Gastroesophageal sphincter (tissue), 4 donors: ENCODE measurements at places on chromosomes 2 and 18. TPM values are rescaled to one million over a fixed set of nuclear protein-coding genes. Genes with fewer than 3 reads are reported as not detected.
A peak's percentile ranks its signal among the peaks of the same experiment; 100 is the strongest.

GRCh38 chr2:37230581-37230980 lies 815 bp downstream of the CEBPZ start:
- no peak for ATAC-seq

DNA sequence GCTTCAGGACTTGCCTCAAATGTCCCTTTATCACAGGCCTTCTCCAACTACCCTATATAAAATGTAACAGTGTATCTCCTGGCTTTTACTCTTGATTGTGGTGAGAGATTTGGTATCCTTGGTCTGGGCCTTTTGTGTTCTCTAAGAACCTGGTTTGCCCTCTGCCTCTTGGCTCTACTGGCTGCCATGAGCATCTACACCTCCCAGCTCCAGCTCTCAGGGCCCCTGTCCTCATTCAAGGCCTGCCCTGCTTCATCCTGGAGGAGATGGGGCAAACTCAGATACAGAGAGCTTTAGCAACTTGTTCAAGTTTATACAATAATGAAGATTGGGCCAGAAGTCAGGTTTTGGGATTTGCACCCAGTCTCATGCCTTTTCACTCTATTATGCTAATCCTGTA lies 45.0 kb downstream of the QPCT start:
- ATAC-seq = no peak

The SYT4 gene
- total RNA-seq = 1.1 TPM

The AKAIN1 gene
- total RNA-seq = not detected

- ATAC-seq = no peak
Measured at GRCh38 chr2:216165711-216166110, 56.6 kb downstream of the XRCC5 start.

- ATAC-seq = no peak
Measured at GRCh38 chr2:172040311-172040710, 40.6 kb downstream of the METAP1D start.

GRCh38 chr2:64939332-64939917 lies 49.8 kb upstream of the SLC1A4 start:
- ATAC-seq = no peak

- ATAC-seq = no peak
Measured at GRCh38 chr18:42094875-42095274, 139.8 kb downstream of the PIK3C3 start.

The MEP1B gene
- not detected for total RNA-seq

- no peak for ATAC-seq
Measured at GRCh38 chr18:63974991-63975390, 5.1 kb downstream of the SERPINB8 start.

The CDH20 gene
- total RNA-seq = 1.6 TPM

DNA sequence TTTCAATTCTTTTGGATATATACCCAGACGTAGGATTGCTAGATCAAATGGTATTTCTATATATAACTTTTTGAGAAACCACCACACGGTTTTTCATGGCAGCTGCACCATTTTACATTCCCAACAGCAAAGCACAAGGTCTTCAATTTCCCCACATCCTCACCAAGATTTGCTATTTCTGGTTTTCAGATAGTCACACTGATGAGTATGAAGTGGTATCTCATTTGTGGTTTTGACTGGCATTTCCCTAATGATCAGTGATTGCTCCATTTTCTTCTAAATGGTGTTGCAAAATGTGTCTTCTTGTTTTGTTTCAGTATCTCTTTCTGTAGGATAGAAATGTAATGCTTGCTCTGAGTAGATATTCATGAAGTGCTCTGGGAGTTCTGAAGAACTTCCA lies 52.0 kb downstream of the ANKRD44 start:
- no peak for ATAC-seq

GRCh38 chr2:167297292-167297691 lies 409.0 kb downstream of the XIRP2 start:
- ATAC-seq = no peak

The SATB2 gene
- total RNA-seq = 2.2 TPM

- no peak for ATAC-seq
Measured at GRCh38 chr2:127313406-127313805, 19.5 kb upstream of the ERCC3 start.

GRCh38 chr18:5417342-5417741 lies 121.8 kb upstream of the ZBTB14 start:
- peak; percentile 41 for ATAC-seq

DNA sequence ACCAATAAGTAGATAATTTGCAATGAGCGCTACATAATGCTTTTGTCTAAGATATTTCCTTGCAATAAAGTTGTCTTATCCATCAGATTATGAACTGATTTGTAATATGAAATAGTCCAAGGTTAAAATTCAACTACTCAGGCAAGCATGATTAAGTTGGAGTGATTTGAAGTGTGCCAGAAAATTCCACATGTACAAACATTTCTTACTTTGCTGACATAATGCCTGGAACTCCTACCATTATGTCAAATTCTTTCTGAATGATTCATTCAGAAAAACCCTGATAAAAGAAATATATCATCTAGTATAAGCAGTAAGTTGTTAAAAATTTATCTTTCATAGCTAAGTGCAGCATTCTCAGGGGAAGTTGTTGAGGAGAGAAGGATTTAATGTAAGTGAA lies 87.3 kb downstream of the CBLN2 start:
- no peak for ATAC-seq

GRCh38 chr2:121200419-121201315 lies 84.3 kb downstream of the TFCP2L1 start:
- no peak for ATAC-seq

GRCh38 chr18:58344861-58345463 lies 283.9 kb downstream of the ALPK2 start:
- ATAC-seq = no peak

The PLA2R1 gene
- total RNA-seq = 9.2 TPM

The SPP2 gene
- not detected for total RNA-seq

GRCh38 chr2:205390866-205391265 lies 291.4 kb upstream of the NRP2 start:
- no peak for ATAC-seq

DNA sequence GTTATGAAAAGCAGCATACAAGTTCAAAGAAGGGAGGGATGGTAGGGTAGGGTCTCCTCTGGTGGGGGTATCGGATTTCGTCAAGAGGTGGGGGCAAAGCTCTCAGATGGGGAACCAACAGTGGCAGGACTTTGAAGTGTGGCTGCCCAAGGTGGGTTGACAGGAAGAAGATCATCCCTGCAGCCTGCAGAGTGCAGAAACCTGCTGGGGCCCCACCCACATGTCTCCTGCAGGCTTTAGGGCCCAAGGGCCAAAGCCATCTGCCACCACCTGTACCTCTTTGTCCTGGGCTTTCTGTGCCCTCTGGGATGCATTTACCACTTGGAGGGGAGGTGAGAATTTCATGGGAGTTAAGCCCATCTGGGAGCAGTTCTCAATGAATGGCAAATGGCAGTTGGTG lies 42.7 kb downstream of the KCNF1 start:
- no peak for ATAC-seq

DNA sequence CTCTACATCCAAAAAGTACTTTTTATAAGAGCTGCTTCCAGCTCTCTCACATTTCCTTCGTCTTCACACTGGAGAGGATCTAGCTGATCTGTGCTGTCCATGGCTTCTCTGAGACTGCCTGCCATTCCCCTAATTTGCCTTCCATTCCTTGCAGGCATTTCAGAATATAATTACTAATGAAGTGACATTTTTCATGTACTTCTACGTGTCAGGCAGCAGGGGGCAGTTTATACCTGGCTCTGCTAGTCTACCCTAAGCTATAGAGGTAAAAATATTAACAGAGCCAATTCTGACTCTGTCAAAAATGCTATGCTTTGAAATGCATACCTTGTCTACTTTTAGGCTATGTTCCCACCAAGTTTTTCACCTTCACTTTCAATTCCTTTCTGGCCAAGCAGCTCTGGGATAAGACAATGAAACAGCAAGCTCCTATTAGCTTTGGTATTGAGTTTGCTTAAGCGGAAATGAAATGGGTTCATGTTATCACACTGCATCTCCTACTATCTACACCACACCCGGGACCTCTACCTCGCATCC lies 81.9 kb downstream of the MEP1B start:
- ATAC-seq = peak; percentile 54

- peak; percentile 70 for ATAC-seq
Measured at GRCh38 chr2:102037681-102038080, 45.9 kb downstream of the IL1R2 start.

GRCh38 chr18:41459656-41460055 lies 495.4 kb upstream of the PIK3C3 start:
- ATAC-seq = no peak

DNA sequence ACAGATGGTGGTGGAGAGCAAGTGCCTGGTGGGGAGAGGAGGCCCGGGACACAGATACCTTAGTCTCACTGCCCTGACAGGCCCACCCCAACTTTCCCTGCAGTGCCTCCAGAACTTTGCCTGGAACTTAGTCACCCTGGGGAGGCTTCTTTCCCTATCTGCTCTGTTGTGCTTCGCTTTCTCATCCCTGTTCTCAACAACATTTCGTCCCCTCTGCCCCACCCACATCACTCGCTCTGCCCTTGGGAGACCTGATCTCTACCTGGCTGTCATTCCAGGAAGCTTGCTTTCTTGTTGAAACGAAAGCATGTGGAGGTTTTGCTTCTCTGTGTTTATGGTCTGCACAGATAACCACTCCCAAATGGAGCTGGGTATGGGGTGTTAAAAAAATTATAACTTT lies 93.8 kb downstream of the PRKCE start:
- no peak for ATAC-seq

GRCh38 chr2:232609607-232610006 lies 23.8 kb upstream of the EFHD1 start:
- no peak for ATAC-seq

DNA sequence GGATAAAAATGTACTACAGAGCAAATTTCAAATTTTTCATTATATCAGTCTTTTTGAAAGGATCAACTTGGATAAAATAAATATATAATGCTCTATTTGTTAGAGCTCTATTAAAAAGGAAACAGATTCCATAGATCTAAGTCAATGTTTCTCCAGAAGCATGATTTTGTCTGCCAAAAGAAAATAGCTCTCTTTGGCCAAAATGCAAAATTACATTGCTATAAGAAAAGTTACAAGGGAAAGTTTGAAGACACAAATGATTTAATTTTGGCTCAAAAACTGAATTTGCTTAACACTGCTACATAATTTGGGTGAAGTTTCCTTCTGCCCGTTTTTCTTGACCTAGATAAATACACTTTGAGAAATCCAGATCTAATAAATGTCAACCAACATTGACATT lies 15.7 kb downstream of the C2orf69 start:
- no peak for ATAC-seq

The GALNT13 gene
- total RNA-seq = 1.8 TPM

DNA sequence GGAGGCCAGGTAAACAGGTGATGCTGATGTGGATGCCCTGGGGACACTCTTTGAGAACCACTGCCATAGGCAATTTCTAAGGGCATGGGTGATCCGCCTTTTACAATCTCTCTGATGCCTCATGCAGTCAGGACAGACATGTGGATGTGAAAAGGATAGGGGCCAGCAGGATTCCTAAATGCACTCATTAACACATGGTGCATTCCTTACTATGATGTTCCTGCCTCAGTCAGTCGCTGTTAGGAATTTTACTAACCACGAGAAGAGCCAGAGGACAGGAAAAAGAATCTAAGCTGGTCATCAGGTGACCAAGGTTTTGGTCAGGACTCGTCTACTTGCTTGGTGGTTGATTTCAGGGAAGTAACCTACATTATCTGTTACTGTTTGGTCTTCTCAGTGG lies 191.0 kb downstream of the ARL4C start:
- no peak for ATAC-seq

- ATAC-seq = peak; percentile 46
Measured at GRCh38 chr2:219249203-219249980, 3.7 kb upstream of the TUBA4B start.

- peak; percentile 96 for ATAC-seq
Measured at GRCh38 chr18:50266248-50266704, at the start of gene CFAP53. Gene CFAP53, minus strand, starts transcription at chr18:50266495. Its CDS starts 91 bp downstream, at chr18:50266404.

DNA sequence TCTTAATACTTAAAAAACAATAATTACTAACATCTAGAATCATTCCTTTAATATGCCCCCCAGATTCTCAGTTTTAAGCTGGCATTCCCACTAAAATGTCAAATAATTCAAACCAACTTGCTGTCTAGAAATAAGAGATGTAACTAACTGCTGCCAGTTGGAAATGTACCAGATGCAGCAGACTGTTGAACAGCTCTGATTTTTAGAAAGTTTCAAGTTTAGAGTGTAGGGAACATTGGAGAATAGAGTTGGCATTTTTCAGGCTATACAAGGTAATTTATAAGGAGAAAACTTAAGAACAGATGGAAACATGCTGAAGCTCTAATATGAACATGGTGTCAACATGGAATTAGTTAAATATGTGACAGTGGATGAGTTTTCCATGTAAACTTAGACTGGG lies 101.4 kb downstream of the PTRHD1 start:
- no peak for ATAC-seq

The DNAJC5G gene
- not detected for total RNA-seq

The GAREM2 gene
- 5.5 TPM for total RNA-seq

- no peak for ATAC-seq
Measured at GRCh38 chr18:8996771-8997432, 105.6 kb upstream of the NDUFV2 start.

DNA sequence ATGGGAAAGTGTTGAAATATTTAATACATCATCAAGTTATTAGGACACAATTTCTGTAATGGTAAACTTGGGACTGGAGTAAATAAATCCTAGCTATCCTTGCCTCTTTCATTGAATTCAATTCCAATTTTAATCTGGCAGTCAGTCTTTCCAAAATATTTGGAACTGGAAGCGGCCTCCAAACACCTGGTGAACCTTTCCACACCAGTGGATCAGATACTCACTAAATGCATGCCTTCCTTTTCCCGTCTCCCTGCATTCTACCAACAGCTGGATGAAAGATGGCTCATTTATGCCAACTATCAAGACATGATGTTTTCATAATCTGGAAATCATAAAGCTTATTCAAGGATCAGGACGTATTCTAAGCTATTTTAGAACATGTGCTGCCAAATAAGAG lies 488.2 kb upstream of the SPHKAP start:
- peak; percentile 40 for ATAC-seq

DNA sequence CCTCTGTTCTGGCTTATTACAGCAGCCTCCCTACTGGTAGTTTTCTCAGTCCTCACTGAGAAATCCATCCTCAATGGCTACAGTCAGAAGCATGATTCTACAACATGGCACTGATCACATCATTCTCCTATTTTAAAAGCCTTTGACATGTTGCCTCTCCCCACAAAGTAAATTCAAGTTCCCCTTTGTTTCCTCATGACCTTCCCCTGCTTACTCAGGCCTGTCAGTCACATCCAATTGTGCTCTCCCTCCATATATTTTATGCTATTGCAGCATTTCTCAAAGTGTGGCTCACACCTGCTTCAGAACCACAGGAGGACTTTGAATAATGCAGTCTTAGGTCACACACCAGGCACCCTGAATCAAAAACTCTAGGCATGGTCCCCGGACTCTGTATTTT lies 124.6 kb downstream of the SPOPL start:
- no peak for ATAC-seq

DNA sequence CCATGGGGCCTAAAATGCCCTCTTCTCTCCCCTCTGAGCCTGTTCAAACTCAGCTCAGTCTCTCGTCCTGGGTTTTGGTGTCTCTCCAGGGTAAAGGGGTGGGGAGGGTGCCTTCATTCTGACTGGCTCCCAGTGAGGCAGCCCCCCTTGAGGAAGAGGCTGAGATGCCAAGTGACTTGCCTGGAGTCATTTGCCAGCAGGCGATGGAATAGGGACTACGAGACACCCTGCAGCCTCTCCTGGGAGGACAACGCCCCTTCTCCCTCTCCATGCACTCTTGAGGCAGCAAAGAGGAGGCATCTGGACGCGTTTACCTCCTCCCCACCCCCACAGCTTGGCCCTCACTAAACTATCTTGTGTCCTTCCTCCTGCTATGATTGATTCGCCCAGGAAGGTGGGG lies 760 bp upstream of the STON1 start:
- peak; percentile 57 for ATAC-seq

GRCh38 chr2:147468349-147468748 lies 376.5 kb upstream of the ACVR2A start:
- ATAC-seq = no peak

GRCh38 chr2:38438883-38439612 lies 62.0 kb upstream of the ATL2 start:
- no peak for ATAC-seq
